Stimulated activated memory B cell treated with anti-CD40 and anti-IgM and Interleukin-4, amounts not matched to agents 10 μg/mL and 1 μg/mL and 100 μg/mL, for 72 hours (primary cell): ENCODE measurements at places on chromosomes 5 and 9.
A peak's percentile ranks its signal among the peaks of the same experiment; 100 is the strongest.

- no peak for ATAC-seq
These were observed 455.0 kb upstream of the DMAC1 start for GRCh38 chr9:8254541-8254940.

GRCh38 chr5:179345183-179345432 is 153 bp downstream of the ADAMTS2 start:
- ATAC-seq = no peak

GRCh38 chr9:99516657-99517049 is 294.6 kb downstream of the SEC61B start:
- ATAC-seq = peak; percentile 62

GRCh38 chr5:154540600-154540999 is 62.6 kb upstream of the HAND1 start:
- no peak for ATAC-seq

- no peak for ATAC-seq
These were observed 107.4 kb downstream of the DAPK1 start for GRCh38 chr9:87604886-87605588.

DNA sequence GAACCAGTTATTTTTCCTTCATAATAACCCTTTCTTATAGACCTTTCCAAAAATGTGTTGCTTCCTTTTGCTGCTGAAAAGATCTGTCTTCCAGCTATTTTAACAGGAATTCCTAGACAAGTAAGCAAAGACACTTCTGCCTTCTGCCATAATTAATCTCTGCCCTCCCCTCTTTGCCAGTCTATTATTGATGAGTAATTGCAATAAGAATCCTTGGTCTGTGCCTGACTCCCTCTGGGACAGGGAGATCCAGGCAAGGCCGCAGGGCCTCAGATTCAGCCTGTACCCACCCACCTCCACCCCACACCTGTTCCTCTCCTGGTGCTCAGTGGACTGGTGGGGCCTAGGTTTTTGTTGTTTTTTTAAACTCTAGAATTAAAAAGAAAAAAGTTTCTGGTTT is 8.3 kb downstream of the FOXD1 start:
- no peak for ATAC-seq
